ENCODE measurements at places on chromosomes 3 and 15.

- DNase-seq = no peak
Measured at GRCh38 chr15:66780973-66781718, 79.1 kb downstream of the SMAD6 start.

- DNase-seq = no peak
Measured at GRCh38 chr3:138433892-138434275, 532 bp upstream of the ESYT3 start.

GRCh38 chr15:100570735-100571313 lies 31.2 kb downstream of the LINS1 start:
- no peak for DNase-seq

DNA sequence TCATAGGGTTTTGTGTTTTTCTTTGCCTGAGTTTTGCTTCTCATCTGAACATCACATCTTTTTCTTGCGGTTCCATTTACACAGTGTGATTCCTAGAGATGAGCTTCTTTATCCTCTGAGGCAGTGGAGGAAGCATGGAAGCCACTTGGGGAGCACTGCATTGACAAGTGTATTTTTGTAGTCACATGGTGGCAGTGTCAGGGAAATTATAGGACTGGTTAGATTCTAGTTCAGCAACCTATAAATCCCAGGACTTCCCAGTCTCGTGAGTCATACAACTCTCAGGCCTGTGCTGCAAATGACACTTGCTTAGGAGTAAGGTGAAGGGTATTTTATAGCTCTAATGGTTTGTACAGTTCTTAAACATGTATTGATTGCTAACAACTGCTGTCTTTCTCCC lies 58.4 kb downstream of the RBM6 start:
- peak; percentile 11 for DNase-seq

DNA sequence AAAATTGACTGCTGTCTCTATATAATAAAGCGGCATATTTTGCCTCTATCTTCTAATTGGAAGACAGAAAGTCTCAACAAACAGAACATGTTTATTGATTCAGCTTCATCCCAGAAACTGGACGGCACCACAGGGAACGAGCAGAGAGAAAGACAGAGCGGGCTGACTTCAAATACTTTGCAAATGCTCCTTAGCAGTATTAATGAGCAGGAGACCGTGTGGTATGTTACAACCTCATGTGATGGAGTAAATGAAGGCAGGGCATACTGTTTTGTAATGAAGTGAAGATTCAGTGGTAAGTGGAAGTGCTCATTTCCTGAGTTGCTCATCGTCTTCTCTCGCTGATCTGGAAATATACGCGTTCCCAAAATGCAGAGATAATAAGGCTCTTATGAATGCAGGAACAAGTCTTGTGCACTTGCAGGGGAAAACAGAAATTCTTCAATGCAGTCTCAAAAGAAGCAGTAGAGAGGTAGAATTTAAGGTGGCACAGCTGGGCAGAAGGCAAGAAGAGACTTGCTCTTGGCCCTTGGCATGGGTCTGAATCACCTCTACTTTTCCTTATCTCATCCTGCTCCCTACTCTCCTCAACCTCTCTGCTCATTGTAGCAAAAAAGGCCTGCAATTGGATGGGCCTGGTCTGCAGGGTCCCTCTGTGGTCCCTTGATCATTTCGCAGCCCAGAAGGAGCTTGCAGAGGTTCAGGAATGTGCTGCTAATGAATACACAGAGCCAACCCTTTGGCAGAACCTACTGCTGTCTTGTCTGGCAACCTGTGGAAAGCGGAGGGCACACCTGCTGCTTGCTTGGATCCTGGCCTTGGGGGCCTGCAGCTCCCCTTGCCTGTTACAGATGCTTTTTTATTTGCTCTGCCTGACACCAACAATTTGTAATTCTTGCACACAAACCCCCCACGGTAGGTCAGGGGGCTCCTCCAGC lies 604.9 kb upstream of the CFAP20DC start:
- no peak for DNase-seq

- no peak for DNase-seq
Measured at GRCh38 chr3:150985711-150986110, 13.2 kb upstream of the CLRN1 start.

DNA sequence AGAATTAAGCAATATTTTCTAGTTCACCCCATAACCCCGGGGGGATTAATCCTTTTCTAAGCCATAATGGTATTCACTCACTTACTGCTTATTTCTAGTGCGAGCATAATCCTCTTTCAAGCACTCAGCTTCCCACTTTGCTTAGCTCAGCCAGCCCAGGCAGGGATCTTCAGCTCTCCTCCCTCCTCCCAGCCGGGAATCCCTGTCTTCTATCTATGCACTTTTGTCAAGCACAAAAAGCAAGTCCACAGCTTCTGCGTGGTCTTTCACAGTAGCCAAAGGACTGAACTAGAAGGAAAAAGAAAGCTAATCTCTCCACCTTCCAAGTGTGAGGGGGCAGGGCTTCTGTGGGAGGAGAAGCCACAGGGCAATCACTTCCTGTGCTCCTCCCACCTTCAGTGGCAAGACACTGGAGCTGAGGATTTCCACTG lies 62.8 kb downstream of the PEX5L start:
- DNase-seq = no peak

DNA sequence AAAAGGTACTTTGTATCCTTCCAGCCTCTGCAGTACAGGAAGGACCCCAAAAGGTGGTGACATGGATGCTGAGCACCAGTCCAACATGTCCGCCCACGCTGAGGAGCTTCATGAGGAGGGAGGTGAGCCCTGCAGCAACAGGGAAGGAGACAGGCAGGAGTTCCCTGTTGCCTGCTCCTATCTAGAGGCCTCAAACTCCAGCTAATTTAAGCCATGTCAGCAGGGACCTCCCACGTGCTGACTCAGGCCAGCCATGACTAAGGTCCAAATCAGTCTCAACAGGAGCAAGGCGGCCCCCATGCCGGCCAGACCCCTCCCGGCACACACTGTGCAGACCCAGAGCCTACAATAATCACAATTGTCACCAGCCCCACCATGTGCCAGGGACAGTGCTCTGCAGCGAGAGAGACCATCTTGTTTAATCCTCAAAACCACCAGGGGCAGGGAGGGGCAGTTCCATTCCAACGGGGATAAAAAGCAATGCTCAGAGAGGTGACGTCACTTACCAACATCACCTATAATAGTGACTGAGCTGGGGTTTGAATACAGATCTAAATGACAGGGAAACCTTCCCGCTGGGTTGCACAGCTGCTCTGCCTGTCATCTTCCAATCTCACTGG lies 54.5 kb upstream of the GATA2 start:
- peak; percentile 10 for DNase-seq

GRCh38 chr15:30059771-30060170 lies 23.0 kb upstream of the GOLGA8J start:
- no peak for DNase-seq

- DNase-seq = no peak
Measured at GRCh38 chr3:141557961-141558706, 71.3 kb downstream of the RASA2 start.

DNA sequence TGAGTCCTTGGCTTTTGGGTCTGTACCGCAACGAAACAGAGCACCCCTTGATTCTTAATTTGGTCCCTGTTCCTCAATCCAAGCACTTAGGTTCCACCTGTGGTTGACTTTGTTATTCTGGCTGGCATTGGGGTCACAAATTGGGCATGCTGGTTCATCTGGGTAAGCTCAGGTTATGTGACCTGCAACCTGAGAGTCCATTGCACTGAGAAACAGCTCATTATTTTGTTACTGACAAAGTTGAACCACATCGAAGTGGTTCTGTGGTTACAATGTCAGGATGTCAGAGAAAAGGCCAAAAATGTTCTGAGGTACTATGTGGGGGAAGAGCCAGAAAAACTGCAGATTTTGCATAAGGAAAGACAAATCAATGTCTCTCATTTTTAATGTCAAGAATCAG lies 74.2 kb downstream of the ZNF621 start:
- no peak for DNase-seq

DNA sequence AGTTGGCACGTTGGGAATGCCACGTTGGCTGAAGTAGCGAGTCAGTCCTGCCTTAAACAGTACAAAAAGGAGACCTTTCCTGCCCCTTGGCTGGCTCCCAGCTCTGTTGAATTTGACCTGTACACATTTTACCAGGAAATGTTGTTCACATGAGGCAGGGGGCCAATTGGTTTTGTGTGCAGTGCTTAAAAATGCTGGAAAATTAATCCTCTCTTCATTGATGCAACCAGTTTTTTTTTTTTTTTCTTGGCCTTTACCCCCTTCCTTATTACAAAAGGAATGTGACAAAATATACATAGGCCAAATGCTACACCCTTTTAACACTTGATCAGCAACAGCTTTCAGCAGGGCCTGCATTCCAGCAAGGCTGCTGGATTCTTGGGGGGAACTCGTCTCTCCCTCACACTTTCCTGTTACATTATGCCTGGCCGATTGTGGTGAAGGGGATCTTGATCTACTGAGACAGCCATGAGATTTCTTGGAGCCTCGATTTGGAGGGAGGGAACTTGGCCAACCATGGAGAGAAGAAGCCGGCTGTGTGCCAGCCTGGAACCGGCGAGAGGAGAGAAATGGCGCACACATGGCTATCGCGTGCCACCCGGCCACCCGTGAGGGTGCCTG lies 93.1 kb downstream of the DNASE1L3 start:
- no peak for DNase-seq

DNA sequence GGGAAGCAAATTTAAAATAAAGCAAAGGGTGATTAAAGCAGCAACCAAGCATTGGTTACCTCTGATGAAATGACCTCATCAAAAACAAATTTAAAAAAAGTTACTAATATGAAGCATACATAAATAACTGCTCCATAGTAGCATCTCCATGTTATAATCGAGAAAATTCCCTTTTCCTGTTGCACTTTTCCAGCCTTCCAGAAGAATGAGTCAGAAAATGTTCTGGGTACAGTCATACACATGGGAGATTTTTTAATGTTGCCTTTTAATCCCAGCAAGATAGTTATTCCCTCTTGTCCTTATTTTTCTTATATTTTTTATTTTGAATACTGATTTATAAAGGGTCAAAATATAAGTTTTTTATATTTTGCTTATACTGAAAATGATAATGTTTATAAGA lies 2.6 kb upstream of the TMCO5A start:
- no peak for DNase-seq

- DNase-seq = peak; percentile 17
Measured at GRCh38 chr15:35168464-35168863, 83.4 kb upstream of the NANOGP8 start.

DNA sequence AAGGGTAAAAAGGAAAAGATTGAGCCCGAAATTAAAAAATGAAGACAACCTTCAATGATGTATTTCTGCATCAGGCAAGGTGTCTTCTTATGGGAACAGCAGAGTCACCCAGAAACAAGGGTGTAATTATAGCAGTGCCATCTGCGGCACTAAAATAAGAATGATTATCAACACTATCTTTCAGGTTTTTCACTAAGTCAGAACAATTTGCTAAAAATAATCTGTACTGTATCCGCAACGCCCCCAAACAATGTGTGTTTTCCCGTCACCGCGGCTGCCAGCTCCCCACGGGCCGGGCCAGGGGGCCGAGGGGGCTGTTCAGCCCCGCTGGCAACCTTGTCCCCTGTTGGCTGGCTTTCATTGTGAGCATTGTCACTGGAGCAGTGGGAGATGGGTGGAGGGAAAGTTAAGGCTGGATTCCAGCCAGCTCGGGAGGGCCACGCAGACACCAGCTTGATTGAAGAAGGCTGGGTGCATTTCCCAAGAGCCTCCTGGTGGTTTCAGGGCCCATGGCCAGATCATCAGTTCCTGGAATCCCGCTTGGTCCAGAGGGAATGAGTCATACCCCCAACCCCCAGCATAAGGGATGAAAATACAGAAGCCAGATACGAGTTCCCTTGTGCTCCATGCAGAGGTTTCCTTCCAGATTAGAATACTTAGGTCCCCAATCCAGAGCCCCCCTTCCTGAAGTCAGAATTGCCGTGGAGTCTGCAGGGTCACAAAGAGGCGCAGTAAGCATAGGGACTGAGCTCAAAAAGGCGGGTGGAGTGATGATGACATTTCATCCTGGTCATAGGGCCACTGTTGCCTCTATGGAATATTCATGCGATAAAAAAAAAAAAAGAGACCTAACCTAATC lies 90.2 kb upstream of the KLF13 start:
- DNase-seq = peak; percentile 69

GRCh38 chr15:84734794-84735479 lies 13.5 kb upstream of the ZNF592 start:
- no peak for DNase-seq

DNA sequence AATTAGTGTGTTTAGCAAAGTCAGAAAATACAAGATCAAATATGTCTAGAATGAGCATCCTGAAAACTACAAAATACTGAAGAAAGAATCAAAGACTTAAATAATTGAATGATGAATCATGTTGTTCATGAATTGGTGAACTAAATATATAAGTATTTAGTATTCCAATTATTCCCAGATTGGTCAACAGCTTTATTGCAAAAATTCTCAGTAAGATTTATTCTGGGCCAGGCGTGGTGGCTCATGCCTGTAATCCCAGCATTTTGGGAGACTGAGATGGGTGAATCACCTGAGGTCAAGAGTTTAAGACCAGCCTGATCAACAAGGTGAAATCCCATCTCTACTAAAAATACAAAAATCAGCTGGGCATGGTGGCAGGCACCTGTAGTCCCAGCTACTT lies 250.0 kb upstream of the NECTIN3 start:
- no peak for DNase-seq

GRCh38 chr15:39628546-39629257 lies 47.8 kb downstream of the THBS1 start:
- no peak for DNase-seq

DNA sequence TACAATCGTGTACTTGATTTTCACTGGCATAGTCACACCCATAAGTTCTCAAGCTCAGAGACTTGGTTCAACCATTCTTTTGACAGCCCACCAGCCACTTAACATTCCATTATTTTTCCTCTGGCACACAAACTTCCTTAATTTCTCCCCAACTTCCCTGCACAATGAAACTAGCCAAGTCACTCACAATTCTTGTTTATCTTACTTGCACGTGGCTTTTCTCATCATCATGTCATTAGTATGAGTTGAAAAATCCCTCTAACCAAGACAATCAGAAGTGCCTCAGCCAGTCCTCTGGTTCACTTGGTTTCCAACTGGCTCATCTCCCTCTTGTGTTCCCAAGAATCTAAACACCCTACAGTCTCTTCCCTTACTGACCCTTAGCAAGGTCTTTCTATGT lies 110.5 kb upstream of the PTPRG start:
- DNase-seq = no peak

DNA sequence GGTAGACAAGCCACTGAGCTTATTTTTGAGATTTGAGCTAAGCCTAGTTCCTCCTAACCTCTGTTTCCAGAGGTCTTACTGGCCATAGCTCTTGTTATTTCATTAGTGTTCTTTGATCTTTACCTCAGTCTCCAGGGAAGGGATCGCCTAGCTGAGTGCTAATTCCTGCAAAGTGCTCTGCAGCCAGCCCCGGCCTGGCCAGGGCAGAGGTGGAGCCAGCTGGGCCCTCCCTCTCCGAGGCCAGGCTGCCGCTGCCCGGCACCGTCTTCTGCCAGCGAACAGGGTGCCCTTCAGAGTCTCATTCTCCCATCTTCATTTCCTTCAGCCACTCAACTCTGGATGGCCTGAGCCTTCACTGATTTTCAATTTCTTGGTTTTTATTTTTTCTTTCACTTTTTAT lies 19.7 kb downstream of the FAN1 start:
- DNase-seq = no peak

DNA sequence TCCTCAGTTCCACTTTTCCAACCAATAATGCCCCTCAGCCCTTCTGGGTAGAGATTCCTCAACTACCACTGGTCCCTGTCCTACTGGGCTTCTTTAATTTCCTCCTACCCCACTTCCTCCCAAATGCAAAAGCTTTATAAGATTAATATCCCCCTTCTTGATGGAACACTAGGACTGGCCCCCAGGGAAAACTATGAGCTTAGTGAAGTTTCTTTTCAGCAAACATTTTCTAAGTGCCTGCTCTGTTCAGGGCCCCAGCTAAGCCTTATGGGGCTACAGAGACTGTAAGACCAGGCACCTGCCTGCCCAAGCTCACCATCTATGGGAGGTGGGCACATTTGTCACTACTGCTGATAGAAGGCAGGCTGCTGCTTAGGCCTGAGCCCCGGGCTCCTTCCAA lies 79.4 kb downstream of the RPLP1 start:
- no peak for DNase-seq

All from BJ (cell line).